ENCODE measurements at places on chromosomes 6 and 20.
A peak's percentile ranks its signal among the peaks of the same experiment; 100 is the strongest.

GRCh38 chr6:14270925-14271788 is 153.6 kb downstream of the CD83 start:
- DNase-seq = peak; percentile 50

DNA sequence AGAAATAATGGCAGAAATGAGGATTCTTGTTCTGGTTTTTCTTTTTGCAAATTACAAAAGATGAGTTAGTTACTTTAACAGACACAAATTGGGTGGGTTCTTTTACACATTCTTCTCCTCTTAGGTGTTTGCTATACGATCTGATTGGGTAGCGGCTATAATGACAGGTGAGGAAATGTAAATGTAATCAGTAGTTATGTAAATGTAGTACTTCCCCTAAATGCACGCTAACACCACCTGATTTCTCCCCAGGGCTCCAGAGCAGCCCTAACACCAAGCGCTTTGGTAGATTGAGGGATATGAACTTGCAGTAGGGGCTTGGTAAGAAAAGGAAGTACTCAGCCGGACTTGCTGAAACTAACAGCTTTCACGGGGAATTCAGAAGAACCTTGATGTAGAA is 499.4 kb upstream of the NOX3 start:
- no peak for DNase-seq

DNA sequence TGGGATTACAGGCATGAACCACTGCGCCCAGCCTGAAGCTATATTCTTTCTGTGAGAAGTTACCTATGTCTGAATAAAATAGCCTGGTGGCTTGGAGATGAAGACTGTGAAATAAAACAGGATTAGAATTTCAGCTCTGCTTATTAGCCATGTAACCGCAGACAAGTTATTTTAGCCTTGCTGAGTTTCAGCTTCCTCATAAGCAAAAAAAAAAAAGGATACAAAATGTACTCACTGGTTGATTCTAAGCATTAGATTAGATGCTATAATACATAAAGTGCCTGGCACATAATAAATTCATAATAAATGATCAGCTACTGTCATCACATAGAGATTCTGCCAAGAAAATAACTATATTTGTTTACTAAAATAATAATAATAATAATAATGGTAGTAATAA is 98.8 kb downstream of the EPB41L2 start:
- no peak for DNase-seq

- peak; percentile 1 for DNase-seq
Observed at GRCh38 chr6:12440981-12441380, 150.8 kb downstream of the EDN1 start.

GRCh38 chr6:143068001-143068400 is 7.3 kb downstream of the AIG1 start:
- DNase-seq = peak; percentile 9

DNA sequence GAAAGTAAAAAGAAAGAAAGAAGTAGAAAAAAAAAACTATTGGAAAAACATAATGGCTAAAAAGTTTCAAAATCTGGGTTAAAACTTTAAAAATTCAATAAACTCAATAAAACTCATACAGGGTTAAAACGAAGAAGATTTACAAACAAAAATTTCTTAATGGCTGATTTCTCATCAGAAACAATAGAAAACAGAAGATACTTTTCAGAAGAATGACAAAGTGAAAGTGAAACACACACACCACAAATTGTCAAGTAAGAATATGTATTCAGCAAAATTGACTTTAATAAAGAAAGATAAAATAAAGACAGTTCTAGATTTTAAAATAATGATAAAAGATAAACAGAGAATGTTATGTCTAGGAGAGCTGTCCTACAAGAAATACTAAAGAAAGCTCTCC is 618.9 kb upstream of the GJE1 start:
- peak; percentile 12 for DNase-seq

- DNase-seq = peak; percentile 53
Observed at GRCh38 chr6:28695715-28696114, 170.0 kb downstream of the GPX5 start.

DNA sequence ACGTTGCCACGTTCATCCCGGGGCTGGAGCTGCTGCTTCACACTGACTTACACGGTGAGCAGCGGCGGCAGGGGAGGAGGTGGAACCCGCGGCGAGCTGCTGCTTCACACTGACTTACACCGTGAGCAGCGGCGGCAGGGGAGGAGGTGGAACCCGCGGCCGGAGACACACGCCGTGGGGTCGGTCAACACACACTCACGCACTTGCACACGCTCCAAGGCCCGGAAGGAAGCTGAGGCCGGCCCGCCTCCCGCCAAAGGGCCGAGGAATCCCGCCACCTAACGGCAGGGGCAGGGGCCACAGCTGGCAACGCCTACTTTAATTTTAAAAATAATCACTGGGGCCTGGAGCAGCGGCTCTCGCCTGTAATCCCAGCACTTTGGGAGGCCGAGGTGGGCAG is 94.4 kb upstream of the FOXC1 start:
- no peak for DNase-seq

- no peak for DNase-seq
Observed at GRCh38 chr6:151107897-151108427, 131.8 kb upstream of the AKAP12 start.

- no peak for DNase-seq
Observed at GRCh38 chr6:22580337-22580736, 11.0 kb downstream of the HDGFL1 start.

- DNase-seq = peak; percentile 33
Observed at GRCh38 chr20:33370291-33370690, 31.0 kb downstream of the CDK5RAP1 start.

GRCh38 chr6:167442245-167442644 is 117.4 kb downstream of the TTLL2 start:
- no peak for DNase-seq

DNA sequence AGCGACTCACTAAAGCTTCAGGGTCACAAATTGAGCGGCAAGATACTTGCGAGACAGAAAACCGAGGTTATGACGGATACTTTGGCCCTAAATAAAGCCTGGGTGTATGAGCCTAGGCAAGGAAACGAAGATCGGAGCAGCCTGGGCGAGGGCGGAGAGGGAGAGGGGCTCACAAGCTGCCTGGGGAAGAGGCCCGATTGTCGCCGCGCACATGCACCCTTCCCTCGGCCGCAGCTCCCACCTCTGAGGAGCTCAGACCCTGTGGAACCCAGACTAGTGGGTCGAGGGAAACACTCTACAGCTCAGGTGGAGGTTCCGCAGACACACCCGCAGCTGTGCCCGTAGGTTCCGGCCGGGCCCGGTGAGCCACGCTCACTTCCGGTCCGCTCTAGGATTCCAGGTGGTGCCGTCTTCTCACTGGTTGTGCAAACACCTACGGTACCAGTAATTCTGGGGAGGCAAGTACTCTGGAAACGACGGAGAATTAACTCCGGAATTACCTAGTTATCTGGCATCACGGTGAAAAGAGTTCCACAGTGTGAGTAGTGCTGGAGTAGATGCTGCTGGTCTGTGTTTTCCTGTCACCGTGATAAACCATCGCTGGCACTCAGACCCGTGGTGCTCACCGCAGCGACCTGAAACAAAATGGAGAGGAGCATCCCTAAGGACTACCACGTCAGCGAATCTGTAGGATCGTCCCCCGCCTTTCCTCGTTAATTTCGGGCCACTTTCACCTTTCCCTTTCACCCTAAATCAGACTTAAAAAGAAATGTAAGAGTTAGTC is 61.5 kb downstream of the GPX5 start:
- DNase-seq = peak; percentile 54

DNA sequence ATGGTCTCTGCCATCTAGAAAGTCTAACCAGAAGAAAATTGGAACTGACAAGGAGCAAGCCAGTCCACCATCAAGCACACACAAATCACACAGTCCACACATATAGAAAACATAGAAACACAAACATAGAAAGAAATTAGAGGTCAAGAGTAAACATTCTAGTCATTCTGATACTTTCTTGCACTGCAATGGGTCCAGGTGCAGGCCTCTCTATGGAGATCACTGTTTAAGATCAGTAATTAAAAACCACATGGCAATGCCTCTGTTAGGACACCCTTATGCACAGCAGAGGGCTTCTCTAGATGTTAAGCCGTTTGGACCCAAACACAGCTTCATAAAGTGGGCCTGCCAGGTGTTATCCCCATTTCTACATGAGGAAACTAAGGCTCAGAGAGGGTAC is 42.8 kb upstream of the SLC22A23 start:
- DNase-seq = no peak

- DNase-seq = no peak
Observed at GRCh38 chr6:38498085-38498484, 141.6 kb downstream of the BTBD9 start.

DNA sequence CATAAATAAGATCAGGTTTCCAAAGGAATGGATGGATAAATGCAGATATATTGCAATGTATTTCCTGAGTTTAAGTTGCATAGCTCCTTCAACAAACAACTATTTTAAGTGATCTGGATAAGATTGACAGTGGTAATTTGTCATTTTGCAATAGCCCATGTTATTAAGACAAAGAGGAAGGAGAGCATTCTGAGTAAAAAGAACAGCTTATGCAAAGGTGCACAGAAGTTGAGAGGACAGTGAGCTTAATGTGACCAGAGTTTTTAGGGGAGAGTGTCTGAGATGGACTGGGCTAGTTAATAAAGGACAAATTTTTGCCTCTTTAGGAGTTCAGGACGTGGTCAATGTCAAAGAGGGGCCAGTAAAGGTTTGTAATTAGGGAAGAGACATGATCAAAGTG is 48.8 kb upstream of the FBXO30 start:
- no peak for DNase-seq

GRCh38 chr6:2480267-2480966 is 235.0 kb upstream of the GMDS start:
- DNase-seq = no peak

DNA sequence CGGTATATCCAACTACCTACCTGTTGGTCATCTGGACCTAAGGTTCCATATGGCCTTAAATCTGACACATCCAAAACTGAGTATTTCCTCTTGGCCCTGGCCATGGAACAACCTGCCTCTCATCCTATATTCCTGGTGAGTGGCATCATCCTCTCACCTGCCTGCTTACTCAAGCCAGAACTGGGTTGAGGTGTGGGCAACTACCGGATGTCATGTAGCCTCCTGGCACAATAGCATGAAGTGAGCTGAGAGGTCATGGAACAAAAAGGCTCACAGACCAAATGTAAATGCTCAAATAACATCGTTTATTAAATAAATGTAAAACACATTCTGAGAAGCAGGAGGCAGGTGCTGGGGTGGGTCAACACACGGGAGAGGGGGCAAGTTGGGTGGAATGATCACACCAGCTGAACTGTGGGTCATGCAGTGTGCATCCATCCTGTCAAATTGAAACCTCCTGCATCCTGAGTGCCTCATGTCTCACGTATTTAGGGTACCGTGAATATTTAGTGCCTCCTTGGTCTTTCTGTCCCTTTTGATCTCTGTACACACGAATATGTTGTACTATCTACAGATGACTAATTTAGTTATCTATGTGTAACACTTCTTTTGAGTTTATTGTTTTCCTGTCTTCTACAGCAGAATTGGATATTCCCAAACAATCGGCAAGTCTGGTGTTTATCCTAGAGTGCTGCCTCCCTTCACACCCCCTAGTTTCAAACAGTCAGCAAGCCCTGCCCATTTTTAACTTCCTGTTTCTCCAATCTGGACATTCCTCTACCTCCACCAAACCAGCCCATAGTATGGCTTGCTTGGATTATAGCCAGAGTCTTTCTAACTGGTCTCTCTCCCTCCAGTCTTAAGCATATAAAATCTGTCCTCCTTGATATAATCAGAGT is 7.9 kb upstream of the POU5F1 start:
- DNase-seq = peak; percentile 14

DNA sequence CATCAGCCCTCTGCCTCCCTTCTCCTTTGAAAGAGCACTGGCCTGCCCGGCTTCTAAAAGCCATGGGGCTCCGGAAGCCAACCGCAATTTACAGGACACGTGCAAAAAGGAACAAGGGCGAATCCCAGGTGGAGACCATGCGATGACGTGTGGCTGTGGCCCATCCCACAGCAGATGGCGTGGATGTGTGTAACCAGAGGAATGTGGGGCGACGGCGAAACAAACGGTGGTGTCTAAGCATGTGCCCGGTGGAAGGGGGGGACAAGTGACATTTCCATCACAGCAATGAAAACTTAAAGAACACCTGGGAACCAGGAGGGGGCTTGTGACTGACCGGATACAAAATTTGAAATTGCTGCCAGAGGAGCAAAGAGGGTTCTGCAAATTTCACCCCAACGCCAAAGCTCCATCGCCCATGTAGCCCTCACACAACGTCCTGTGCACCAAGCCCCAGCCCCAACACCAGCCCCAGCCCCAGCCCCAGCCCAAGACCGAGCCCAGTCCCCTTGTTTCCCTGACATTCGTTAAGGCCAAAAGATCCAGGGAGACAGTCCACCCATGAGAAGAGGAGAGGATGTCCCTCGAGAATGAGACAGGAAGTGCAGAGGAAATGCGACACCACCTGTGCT is 159.7 kb upstream of the ZNF337 start:
- no peak for DNase-seq

DNA sequence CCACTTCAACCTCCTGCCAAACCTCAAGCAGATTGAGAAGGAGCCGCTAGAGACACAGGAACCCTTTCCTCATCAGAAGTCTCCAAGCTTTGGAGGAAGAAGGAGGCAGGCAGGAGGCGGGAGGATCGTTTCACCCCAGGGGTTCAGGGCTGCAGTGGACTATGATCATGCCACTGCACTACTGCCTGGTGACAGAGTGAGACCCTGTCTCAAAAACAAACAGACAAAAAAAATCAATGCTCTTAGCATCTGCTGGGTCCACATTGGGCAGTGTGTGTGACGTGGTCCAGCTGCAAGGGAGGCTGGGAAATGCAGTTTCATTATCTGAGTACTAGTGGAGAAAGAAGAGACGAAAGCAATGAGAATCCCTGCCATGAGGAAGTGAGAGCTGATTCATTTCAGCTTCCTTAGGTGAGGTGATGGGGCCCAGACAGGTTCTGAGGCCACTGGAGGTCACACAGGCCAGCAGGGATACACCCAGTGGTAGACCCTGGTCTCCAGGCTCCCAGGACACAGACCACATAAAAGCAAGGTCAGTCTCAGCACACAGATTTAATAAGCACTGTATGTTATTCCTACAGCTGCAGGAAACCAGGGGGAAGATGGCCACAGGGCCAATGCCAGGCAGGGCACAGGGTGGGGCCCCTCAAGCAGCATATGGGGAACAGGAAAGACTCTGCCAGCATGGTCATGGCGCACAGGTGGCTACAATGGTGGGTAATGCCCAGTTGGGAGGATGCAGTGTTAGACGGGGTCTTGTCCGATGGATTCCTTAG is 4.3 kb downstream of the GFRA4 start:
- peak; percentile 32 for DNase-seq

DNA sequence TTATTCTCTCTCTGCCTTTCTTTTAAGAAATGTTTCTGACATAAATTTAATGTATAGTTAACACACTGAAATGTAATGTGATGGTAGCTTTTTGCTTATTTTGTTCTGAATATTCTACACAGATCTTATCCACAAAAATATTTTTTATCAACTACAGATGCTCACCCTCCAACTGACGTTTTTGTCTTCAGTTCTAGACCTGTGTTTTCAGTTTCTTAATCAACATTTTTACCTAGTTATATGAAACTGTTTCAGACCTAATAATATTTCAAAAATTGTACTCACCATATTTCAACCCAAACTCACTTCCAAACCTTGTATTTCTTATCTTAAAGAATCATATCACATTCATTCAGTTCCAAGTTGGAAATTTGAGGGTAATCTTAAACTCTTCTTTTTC is 452.8 kb downstream of the RFPL4B start:
- DNase-seq = no peak

GRCh38 chr20:4898282-4899244 is 102.7 kb downstream of the SLC23A2 start:
- peak; percentile 84 for DNase-seq

All from iris pigment epithelial cell (primary cell).